Right forelimb (tissue), 1 donor: ENCODE measurements at places on chromosomes 3 and 15.

DNA sequence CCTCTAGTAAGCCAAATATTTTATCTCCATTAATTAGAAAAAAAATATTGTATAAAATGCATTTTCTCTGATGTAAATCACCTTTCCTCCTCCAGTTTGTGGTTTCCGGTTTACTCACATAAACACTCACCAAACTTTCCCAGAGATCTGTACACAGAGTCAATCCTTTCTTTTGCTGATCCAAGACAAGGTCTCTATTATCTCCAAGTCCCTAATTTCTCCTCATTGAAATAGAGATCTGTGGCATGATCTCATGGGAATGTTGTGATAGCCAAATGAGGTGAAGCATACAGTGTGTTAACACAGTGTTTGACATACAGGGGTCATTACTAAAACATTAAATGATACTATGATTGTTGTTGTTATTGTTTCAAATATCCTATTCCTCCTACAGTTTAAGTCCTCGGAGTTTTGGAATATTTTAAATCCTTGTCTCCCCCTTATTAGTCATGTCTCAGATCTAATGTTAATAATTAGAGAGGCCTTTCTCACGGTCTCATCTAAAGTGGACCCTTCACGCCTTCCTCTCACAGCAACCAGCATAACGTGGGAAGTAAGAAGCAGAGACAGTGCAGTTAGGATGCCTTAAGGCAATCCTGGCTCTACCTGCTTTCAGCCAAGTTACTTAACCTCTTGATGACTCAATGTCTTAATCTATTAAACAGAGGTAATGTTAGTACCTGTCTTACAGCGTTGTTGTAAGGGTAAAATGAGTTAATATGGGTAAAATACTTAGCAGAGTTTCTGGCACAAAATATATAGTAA, 333.3 kb downstream of the GRM7 start:
- DNase-seq = no peak

- no peak for DNase-seq
These were observed 125.1 kb upstream of the ZBTB20 start for GRCh38 chr3:115272036-115272824.

- no peak for DNase-seq
These were observed 200.3 kb upstream of the UMPS start for GRCh38 chr3:124529826-124530571.

DNA sequence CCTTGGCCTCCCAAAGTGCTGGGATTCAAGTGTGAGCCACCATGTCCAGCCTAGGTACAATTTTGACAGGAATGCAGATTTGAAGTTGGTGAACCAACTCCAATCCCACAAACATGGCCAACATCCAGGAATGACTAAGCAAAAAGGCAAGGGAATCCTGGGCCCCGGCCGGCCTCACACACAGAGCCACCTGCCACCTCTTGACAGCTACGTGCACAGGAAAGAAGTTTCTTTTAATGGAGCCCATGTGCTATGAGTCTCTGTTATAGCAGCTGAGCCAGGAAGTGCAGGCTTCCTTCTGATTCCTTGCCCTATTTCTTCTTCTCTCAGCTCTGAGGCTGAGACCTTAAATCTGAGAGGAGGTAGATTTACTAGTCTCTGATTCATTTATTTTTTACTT, 8.8 kb downstream of the TMEM40 start:
- DNase-seq = no peak

DNA sequence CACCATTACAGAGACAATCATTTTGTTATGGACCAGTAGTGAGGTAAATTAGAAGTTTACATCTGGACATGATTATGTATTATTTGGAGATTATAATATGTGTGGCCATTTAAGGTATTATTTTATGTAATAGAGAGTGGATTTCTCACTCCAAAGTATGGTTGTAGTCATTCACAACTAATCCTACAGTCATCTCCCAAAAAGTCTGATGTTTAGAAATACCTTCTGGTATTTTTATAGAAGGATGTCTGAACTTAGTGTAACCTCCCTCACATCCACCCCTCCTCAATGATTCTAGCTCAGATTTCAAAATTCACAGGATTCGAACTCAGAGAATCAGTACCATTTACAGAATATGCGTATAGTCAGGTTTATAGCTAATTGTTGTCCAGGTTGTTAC, 346.6 kb upstream of the MEIS2 start:
- no peak for DNase-seq

GRCh38 chr3:14369675-14370669, 32.4 kb upstream of the SLC6A6 start:
- no peak for DNase-seq
